Activated naive CD8-positive, alpha-beta T cell treated with anti-CD3 and anti-CD28 coated beads, Interleukin-2, amount 10 ng/mL, durations not matched to agents 7 days and 5 days (primary cell): ENCODE measurements at places on chromosomes 11 and 22. TPM values are rescaled to one million over a fixed set of nuclear protein-coding genes. Genes with fewer than 3 reads are reported as not detected.

HIC2 gene
- 7.0 TPM for total RNA-seq

ADAMTS8 gene
- not detected for total RNA-seq

OR8A1 gene
- not detected for total RNA-seq

CDC42BPG gene
- 3.5 TPM for total RNA-seq

SCN4B gene
- total RNA-seq, result 0.17 TPM

GRCh38 chr22:29092243-29092642, 19.4 kb downstream of the KREMEN1 start:
- no peaks in the 10 kb centered on the region for H3K36me3 ChIP-seq
- H3K27me3 ChIP-seq, result peaks cover 37% of the 10 kb centered on the region
- DNase-seq, result no peak

- H3K4me1 ChIP-seq, result peaks cover 8% of the 10 kb centered on the region
- no peak overlapping the region for H3K27ac ChIP-seq
- H3K27me3 ChIP-seq, result no peaks in the 10 kb centered on the region
- H3K36me3 ChIP-seq, result peaks cover 2% of the 10 kb centered on the region
- no peak for DNase-seq
Observed at GRCh38 chr22:36771356-36772063, 4.4 kb downstream of the IFT27 start.

GRCh38 chr22:32854351-32854804, 52.9 kb downstream of the TIMP3 start:
- H3K4me3 ChIP-seq, result no peak overlapping the region
- no peaks in the 10 kb centered on the region for H3K36me3 ChIP-seq
- no peak overlapping the region for H3K27ac ChIP-seq
- H3K4me1 ChIP-seq, result no peaks in the 10 kb centered on the region
- DNase-seq, result no peak
- H3K27me3 ChIP-seq, result no peaks in the 10 kb centered on the region

DNA sequence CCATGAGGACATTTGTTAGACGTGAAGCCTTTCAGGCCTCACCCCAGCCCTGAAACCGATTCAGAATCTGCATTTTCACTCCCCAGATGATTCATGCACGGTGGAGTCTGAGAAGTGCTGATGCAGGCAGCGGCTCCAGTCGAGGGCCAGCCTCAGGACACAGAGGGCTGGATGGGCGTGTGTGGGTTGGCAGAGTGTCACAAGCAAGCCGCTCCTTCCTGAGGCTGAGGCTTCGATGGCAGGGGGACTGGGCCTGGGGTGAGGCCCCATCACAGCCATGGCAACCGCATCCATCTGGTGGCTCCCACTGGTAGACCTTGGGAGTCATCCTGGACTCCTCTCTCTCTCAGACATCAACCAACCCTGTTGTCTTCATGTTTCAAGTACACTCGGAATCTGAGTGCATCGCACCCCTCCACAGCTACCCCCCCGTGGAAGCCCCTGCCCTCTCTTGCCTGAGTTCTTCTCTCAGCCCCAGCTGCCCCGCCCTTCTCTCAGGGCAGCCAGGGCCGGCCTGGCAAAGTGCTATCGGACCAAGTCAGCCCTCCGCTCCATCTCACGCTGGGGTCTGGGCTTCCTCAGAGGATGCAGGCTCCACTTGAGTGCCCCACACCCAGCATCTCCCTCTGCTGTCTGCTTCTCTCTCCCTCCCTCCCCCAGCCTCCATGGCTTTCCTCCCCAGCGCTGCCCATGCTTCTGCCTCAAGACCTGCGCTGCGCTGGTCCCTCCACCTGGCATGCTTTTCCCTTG, 10.6 kb downstream of the KCNC1 start:
- no peak overlapping the region for H3K27ac ChIP-seq
- H3K36me3 ChIP-seq, result no peaks in the 10 kb centered on the region

- peaks cover 3% of the 10 kb centered on the region for H3K27me3 ChIP-seq
- no peaks in the 10 kb centered on the region for H3K4me1 ChIP-seq
- DNase-seq, result no peak
- no peaks in the 10 kb centered on the region for H3K36me3 ChIP-seq
- no peak overlapping the region for H3K27ac ChIP-seq
Observed at GRCh38 chr11:11230087-11230486, 123.0 kb downstream of the CSNK2A3 start.
